RKO (cell line): ENCODE measurements at places on chromosomes 7 and 10.

DNA sequence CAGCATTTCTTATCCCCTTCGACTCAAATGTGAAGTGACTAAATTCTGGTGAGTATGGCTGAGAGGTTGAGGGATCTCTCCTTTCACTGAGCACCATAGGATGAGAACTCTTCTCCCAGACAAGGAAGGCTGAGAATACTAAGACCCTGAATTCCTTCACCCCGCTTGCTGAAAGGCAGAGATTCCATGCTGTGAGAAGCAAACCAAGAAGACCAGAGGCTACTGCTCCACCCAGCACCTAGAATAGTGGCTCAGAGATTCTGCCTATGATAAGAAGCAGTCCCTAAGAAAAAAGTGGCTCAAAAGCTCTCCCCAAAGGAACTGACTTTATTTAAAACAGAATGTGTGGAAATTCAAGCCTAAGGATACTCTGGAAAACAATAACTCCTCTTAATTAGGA is 26.7 kb upstream of the WNT2 start:
- no peak for DNase-seq

DNA sequence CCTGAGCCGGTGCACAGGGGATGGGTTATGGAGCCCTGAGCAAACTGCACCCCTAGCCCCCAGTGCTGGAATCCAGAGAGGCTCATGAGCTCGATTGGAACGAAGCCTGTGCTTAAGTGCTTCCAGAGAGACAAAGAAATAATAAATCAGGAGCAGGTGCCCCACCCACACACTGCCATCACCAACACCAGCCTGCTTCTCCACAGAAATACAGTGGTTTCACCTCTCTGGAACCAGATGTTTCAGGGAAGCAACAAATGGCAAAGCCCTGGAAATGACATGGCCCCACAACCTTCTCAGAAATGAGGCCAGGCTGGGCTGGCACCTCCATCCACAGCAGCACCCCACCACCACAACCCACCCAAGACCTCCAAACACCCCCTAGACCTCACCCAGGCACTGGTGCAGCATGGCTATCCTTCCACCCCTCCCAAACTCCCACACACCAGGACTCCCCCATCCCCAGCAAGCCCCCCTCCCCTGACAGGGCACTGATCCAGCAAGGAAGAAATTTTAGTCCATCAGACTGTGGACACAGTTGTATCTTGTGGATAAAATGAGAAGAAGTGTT is 4.1 kb upstream of the SLC18A3 start:
- DNase-seq = no peak

DNA sequence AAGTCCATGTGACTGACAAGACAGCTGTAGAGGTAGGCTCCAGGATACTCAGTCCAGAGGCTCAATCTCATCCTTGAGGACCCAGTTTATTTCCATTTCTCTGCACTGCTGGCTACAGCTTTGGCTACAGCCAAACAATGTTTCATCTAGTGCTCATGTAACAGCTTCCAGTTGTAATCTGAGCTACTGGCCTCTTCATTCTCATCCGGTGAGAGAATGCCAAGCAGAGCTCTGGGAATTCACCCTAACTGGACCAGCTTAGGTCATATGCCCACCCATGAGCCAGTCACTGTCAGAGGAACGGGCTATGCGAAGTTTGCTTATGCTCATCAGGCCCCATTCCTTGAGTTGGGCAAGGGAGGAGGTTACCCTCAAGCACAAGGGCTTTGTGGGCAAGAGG is 192.9 kb downstream of the EVX1 start:
- no peak for DNase-seq

DNA sequence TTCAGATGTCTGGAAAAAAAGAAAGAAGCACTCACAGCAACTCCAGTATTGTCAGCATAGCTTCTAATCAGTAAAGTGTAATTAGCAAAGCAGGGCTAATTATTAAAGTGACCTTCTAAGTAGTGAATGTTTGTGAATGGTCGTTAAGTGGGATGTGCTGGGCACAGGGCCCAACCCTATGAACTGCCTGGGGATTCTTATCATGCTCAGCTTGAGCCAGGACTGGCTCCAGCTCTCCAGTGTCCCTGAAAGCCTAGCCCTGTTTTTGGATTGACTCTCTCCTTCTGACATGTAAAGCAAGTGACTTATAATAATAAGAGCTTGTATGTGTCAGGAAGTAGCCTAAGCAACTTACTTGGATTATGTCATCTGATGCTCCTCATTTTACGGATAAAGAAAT is 9.5 kb upstream of the TBX20 start:
- DNase-seq = no peak

DNA sequence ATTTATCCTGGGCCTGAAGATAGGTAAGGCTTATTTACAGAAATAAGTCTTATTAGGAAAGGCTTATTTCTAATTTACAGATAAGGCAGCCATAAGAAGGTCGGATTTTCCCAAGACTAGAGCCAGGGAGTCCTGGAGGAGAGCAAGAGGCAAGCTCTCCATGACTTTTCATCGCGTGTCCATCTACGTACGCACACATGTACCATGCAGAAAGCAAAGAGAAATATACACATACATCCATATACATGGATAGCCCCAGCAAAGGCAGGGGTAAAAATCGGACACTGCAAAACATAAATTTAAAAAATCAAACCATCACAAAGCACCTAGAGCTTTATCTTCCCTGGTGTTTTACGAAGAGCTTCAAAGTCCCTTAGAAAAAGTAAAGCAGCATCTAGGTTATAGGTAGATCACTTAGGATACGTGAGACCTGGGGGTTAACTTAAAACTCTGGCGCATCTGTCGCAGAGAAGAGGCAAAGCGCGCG is 25.8 kb upstream of the ZRANB1 start:
- DNase-seq = peak; percentile 55

DNA sequence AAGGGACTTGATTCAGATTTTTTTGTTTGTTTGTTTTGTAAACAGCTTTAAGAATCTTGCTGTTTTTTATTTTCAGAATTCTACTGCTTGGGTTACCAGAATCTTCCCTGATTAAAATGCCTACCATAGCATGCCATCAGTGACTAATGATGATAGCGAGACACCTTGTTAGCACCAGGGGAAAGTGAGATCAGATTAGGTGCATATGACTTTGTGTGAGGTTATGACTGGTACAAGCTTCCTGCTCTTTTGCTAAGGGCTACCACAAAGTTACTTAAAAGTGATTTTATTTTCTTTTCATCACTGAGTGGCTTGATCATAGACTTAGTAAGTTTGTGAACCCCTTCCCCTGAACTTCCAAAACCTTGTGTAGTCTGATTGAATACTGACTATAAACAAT is 93.5 kb downstream of the SND1 start:
- DNase-seq = no peak

DNA sequence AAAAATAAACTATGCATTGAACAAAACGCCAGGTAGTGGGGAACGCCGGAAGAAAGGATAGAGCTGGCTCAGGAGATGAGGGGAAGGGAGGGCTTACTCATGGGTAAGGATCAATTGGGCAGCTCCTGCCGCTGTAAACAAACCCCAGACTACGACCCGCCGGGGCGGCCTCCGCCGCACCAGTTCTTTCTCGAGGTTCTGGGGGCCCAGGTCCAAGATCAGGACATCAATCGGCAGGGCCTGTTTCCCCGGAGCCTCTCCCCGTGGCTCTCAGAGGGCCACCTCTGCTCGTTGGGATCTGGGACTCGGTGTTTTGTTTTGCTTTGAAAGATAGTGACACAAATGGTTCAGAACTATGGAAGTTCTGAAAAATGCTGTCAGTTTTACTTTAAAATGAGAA is 140.4 kb downstream of the ELFN1 start:
- no peak for DNase-seq

- DNase-seq = peak; percentile 30
Observed at GRCh38 chr7:85997515-85997914, 646.2 kb upstream of the GRM3 start.

- DNase-seq = no peak
Observed at GRCh38 chr10:48523820-48524758, 80.8 kb downstream of the ARHGAP22 start.

GRCh38 chr7:33873518-33873917 is 31.8 kb upstream of the BMPER start:
- DNase-seq = no peak

- no peak for DNase-seq
Observed at GRCh38 chr10:114024876-114025610, 18.6 kb upstream of the ADRB1 start.

DNA sequence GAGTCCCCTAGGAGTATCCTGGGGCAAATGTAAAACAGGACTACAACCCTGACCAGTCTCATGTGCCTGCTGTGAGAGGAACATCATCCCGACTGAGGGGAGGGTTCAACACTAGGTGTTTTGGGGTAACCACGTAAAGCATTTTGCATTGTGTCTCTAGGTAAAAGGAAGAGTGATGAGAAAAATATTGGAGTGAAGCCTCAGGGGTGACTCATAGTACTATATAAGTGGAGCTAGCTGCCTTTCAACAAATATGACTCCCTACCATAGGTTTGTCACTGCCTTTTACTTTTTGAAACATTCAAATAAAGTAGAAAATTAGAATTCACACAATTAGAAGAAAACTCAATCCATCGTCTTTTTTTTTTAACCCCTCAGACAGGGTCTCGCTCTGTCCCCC is 2.6 kb upstream of the CAMK2G start:
- peak; percentile 64 for DNase-seq

DNA sequence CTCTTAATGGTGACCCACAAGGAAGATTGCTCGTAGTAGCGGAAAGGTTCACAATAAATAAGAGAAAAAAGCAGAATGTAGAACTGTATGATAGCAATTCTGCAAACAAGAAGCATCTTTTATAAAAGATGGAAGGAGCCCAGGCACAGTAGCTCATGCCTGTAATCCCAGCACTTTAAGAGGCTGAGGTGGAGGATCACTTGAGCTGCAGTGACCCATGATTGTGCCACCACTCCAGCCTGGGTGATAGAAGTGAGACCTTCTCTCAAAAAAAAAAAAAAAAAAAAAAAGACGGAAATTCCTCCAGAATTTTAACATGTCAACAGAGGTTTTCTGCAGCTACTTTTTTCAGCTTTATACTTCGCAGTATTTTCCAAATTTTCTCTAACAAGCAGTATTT is 13.2 kb downstream of the GATAD1 start:
- no peak for DNase-seq

DNA sequence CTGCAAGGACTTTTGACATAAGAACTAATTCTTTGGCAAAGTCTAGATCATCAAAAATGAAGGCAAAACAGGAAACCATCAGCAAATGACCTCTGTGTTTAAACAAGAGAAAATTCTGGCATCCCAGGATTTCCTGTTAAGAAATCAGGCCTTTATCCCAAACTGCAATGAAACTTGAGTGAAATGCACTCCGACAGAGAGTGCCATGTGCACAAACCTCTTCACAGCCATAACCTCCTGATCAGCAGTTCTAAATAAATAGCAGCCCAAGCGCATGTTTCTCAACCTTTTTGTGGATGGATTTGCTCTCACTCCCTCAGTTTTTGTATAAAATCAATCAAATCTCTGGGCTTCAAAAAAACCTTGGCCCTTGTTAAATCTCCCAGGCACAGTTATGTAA is 107.7 kb upstream of the EEPD1 start:
- no peak for DNase-seq
